ENCODE measurements at places on chromosomes 3 and 15. TPM values are rescaled to one million over a fixed set of nuclear protein-coding genes. Genes with fewer than 3 reads are reported as not detected.
A peak's percentile ranks its signal among the peaks of the same experiment; 100 is the strongest.

DNA sequence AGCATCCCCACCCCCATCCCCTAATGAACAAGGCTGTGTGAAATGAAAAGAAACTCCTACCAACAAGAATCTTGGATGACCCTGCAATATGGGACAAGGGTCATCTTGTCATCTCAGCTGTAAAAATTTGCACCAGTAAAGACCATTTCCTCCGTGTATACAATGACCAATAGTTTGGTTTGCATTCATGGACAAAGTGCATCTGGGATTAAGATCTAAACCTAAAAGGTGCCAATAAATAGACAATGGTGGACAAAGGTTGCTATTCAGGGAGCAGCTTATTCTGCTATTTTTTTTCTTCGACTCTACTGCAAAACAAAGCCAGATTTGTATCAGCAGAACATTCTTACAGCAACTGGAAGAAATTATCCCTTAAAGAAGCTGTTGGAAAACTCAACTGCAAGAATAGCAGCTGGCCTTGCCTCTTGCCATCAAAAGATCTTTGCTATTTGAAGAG lies 8.0 kb downstream of the MGLL start:
- no peak for DNase-seq

The P2RY1 gene
- total RNA-seq: 0.17 TPM

- no peak for DNase-seq
Measured at GRCh38 chr3:76442374-76442915, 597.5 kb upstream of the ROBO2 start.

GRCh38 chr3:42012383-42012934 lies 50.6 kb upstream of the ULK4 start:
- DNase-seq: no peak

The RAB27A gene
- total RNA-seq: 6.9 TPM

GRCh38 chr3:195859846-195860411 lies 48.2 kb upstream of the MUC4 start:
- no peak for DNase-seq

The TRAT1 gene
- not detected for total RNA-seq

DNA sequence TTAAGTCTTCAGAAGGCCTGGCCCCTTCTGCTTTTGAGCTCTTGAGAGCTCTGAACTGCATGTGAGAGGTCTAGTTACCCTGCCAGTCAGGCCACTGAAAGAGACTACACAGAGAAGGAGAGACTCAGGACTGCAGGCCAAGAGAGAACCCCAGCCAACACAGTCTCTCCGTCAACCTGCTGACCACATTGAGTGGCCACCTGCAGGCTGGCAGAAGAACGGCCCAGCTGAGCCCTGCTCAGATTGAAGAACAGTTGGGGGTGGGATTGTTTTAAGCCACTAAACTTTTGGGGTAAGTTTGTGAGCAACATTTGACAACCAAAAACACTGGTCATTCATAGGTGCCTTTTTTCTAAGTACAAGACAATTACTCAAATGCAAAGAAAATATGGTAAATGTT lies 273.5 kb upstream of the CCDC54 start:
- no peak for DNase-seq

The MYRIP gene
- total RNA-seq: 0.35 TPM

DNA sequence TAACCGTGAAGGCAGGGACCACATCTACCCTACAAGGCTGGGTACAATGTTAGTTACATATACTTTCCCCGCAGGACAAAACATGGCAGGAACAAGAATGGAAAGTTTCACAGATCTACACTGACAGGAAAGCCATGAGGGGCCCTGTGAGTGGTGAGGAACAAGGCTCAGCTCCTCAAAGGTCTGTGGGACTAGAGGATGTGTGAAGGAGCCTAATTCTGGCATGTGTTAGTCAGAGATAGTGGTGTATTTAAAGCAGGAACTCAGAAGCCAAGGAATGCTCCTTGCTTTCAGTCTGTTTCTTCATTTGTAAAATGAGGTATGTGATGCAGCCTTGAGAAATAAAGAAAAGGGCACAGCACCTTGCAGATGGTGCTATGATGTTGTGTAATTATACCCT lies 25.1 kb downstream of the ETV5 start:
- DNase-seq: no peak

The SLC24A5 gene
- total RNA-seq: not detected

The SNTN gene
- total RNA-seq: not detected

The SPTBN5 gene
- total RNA-seq: 0.35 TPM

GRCh38 chr3:130969621-130970020 lies 57.0 kb downstream of the ASTE1 start:
- DNase-seq: no peak

The DPPA4 gene
- not detected for total RNA-seq

- DNase-seq: no peak
Measured at GRCh38 chr3:123315271-123315595, 113.5 kb downstream of the SEC22A start.

GRCh38 chr15:93029214-93029835 lies 59.7 kb downstream of the RGMA start:
- peak; percentile 13 for DNase-seq

GRCh38 chr3:24810881-24811280 lies 316.2 kb upstream of the THRB start:
- peak; percentile 52 for DNase-seq

The SELENOT gene
- 334 TPM for total RNA-seq

The BNC1 gene
- total RNA-seq: 26.7 TPM

DNA sequence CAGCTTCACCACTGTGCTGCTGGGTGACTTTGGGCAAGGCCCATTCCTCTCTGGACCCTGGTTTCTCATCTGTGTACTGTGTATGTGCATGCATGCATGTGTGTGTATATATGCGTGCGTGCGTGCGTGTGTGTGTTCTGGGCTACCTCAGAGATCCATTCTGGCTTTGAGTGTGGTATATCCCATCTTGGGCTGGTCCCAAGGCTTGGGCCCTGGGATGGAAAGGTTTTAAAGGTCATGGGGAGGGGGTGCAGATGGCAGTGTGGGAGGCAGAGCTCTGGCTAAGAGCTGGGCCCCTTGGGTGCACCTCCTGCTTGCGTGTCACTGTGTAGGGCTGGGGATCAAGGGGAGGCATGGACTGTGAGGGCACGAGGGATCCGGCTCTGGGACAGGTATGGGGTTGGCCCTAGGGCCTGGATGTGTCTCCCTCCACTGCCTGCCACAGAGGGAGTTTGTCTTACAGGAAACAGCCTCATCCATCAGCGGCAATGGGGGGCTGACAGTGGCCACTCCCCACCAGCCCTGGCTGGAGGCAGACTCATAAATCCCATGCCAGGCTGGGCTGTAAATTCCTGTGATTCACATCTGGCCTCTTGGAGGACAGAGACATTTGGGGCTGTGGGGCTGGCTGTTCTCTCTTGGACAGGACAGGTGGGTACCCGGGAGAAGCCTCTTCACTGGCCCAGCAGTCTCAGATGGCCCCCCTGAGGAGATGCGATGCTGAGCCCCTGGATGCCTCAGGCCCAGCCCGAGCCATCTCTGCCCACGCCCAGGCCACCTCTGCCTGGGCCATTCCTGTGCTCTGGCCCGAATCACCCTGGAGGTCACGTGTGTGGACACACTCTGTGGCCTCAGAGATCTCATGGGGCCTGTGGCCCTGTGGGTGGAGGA lies 21.4 kb upstream of the CSPG4 start:
- peak; percentile 54 for DNase-seq

GRCh38 chr3:113104357-113105092 lies 106.8 kb upstream of the BOC start:
- DNase-seq: no peak

The SI gene
- total RNA-seq: not detected

The NEK10 gene
- total RNA-seq: 15.5 TPM

GRCh38 chr15:58910456-58910855 lies 23.0 kb downstream of the SLTM start:
- no peak for DNase-seq

DNA sequence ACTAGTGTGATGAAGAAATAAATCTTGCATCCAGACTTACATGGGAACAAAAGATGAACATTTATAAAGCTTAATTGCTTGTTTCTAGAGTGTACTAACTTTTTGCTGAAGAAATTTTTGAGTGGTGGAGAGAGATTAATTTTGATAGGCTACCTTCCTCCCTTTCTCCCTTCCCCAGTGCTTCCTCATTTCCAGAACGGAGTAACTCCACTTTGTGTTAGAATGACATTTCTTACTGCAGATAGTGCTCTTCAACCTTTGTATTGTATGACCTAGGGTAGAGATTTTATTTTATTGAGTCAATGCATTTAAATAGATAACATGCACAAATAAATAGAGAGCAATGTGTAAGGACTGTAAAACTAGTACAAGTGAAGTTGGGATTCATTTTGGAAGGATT lies 1.9 kb downstream of the ATP1B3 start:
- DNase-seq: no peak
